ENCODE measurements at places on chromosomes 6 and 20.

DNA sequence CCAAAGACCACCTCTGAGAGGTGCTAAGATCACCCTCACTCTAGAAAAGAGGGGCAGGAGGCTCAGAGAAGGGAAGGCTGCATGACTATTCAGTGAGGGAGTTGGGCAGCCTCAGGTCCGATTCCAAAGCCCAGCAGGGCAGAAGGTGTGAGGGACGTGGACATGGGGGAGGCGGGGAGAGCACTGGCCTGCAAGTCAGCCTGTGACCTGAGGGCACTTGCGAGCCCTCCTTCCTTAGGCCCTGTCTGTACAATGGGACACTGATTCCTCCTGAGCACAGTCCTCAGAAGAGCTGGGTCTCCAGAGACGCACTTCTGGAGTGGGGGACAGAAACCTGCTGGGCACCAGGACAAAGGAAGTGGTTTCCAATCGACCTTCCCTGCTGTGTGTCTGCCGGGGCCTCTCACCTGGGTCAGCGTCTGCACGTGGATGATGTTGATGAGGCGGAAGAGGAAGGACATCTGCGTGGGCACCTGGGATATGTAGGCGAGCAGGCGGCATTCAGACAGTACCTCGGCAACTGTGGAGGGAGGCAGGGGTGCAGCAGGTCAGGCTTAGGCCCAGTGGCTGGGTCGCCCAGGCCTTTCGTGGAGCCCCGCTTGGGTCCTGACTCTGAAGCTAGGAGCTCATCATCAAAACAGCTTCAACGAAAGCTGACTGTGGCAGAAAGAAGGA is 48.5 kb downstream of the MYH7B start:
- no peak for DNase-seq

DNA sequence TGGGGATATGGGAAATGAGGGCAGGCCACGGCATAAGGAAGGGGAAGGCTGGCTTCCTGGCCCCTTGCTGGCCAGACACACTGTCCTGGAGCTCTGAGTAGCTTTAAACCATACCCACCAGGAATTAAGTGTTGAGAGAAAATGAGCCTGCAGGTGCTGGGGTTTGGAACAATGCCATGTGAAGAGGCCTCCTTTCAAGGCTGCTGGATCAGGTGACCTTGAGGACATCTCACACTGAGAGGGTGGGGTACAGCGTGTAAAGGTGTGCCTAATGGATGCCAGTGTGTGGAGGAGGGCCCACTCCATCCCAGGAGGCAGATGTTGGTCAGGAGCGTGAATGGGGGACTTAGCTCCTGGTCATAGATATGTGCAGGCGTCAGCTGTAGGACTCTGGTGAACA is 74.8 kb upstream of the MLN start:
- no peak for DNase-seq

DNA sequence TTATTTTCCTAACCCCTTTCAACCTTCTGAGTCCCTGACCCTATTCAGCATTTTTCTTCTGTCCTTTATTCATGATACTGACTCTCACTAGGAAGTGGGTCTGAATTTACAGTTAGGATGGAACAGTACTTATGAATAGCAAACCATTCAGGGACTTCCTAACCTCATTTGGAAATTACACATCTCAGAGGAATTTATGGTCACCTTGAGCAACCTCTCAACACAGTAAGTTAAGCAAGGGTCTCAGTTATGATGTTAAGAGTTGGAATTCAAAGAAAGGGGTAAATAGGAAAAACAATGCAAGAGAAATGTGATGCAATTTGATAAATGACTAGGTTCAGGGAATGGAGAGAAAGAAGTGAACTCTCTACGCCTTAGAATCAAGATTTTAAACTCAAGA is 97.3 kb downstream of the GPR6 start:
- DNase-seq: no peak

DNA sequence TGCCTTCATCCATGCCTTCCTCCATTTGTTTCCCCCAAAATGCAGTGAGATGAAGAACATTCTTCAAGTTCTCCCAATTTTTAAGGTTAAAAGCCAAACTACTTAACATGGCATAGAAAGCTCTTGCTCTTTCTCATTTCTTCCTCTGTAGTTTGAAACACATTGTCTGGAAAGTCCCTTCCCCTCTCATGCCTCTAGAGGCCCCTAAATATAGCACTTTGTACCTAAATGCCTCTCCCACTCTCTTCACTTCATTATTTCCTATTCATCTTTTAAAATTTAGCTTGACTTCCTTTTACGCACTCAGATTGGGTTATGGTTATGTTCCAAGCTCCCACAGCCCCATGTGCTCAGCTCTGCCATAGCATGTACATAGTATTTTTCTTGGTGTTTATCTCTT is 389.3 kb downstream of the HDGFL1 start:
- no peak for DNase-seq

DNA sequence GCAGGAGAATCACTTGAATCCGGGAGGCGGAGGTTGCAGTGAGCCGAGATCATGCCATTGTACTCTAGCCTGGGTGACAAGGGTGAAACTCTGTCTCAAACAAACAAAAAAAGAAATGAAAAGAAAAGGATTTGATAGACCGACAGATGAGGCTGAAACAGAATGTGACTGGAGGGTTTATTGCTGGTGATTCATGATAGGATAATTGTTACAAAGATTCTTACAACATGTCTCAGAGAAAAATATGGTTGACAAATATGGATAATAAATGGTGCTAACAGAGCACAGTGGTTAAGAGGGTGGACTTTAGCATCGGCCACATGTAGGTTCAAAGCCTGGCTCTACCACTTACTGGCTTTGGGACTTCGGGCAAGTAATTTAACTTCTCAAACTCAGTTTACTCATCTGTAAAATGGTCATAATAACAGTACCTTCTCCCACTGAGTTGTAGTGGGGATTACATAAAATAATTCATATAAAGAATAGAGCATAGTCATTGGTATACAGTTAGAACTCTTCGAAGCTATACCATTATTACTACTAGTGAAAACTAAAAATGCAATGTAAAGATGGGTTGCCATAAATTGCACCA is 131.9 kb downstream of the MAP3K7 start:
- no peak for DNase-seq

DNA sequence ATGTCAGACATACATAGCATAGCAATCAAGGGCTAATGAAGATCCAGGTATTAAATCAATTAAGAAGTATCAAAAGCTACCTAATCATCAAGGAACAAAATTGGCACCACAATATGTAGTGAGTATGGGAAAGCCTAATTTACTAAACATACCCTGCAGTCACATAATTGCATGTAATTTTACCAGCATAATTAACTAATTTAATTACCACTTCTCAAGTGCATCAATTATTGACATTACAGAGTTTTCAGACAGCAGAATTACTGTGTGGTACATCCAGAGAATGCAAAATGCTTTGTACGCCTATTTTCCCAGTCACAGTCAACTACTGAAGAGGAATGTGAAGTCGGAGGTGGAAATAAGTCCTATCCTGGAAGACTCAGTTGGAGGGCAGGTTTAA is 279.0 kb upstream of the ID4 start:
- no peak for DNase-seq
